Sciatic nerve (tissue), 2 donors: ENCODE measurements at places on chromosomes 13 and 19. TPM values are rescaled to one million over a fixed set of nuclear protein-coding genes. Genes with fewer than 3 reads are reported as not detected.
A peak's percentile ranks its signal among the peaks of the same experiment; 100 is the strongest.

RASIP1 gene
- 28.0 TPM for total RNA-seq

- DNase-seq, result peak; percentile 88
Measured at GRCh38 chr13:20349564-20350381, 117.7 kb upstream of the GJB6 start.

DNA sequence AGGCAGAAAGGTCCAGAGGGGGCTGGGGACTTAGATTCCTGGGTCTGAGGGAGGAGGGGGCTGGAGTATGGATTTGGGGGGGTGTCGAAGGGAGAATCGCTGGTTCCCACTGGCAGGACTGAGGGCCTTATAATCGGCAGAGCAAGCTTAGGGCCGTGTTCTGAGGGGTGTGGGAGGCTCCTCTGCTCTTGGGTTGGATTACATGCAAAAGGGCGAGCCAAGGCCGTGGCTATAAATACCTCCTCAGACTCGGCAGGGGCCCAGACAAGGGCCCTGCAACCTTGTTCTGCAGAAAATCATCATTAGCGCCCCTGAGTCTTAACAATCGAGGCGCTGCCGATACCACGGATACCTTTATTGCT, 707 bp upstream of the MAMSTR start:
- DNase-seq, result no peak

DNA sequence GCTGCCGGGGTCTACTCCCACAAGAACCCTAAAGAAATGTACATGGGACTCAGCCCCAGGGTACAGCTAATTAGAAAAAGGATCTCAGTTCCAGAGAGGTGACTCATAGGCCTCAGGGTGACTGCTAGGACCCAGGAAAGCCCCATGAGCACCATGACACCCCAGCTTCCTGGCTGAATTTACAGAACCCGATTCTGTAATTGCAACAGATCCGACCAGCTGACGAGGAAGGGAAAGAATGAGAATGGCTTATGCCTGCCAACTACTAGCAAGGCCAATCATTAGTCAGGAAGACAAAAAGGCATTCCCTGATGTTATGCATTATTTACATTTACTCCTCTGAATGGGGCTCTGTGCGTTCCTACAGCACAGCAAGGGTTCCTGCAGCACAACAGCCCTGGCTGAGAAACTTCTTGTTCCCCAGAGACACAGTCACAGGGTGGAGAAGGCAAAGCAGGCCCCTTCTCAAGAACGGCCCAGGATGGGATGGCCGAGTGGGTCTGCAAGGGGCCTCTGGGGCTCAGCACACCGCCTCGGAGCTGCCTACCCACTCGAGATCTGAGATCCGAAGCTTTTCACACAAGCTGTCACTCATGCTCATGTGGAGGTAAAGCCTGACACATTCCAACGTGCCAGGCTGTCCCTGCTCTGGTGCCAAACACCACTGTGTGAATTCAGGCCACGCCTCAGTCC, 27.2 kb downstream of the PBX4 start:
- DNase-seq, result no peak

GRCh38 chr13:33369073-33369472, 83.5 kb upstream of the STARD13 start:
- no peak for DNase-seq

- DNase-seq, result no peak
Measured at GRCh38 chr19:23571175-23571574, 115.8 kb downstream of the ZNF675 start.

DNA sequence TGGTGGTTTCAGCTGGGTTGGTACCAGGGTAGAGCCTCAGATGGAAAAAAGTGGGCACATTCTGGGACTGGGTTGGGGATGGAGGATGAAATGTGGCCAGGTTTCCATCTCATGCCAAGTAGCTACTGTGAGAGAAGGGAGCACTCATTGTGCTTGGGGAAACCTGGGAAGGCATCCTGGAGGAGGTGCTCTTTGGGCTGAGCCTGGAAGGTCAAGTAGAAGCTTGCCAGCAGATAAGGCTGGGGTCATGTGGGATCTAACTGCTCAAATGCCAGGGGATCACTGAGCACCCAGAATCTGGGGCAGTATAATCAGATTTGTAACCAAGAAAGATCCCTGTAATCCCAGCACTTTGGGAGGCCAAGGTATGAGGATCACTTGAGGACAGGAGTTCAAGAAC, 9.0 kb upstream of the KCNN1 start:
- no peak for DNase-seq

- no peak for DNase-seq
Measured at GRCh38 chr13:92966900-92967299, 259.7 kb upstream of the GPC6 start.

DNA sequence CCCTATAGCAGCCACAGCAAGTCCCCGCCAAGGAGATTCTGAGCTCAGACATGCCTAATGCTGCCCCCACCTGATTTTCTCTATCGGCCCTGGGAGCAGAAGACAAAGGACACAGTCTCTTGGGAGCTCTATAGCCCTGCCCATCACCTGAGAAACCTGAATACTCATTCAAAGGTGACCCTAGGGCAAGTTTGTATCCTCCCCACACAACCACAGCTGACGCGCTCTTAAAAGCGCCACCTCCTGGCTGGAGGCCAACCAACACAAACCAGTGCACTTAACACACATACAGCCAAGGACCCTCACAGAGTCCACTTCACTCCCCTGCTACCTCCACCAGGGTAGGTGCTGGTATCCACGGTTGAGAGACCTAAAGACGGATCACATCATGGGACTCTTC, 8.8 kb upstream of the IGFL4 start:
- DNase-seq, result no peak

- DNase-seq, result no peak
Measured at GRCh38 chr19:13077240-13077639, 25.4 kb downstream of the LYL1 start.
